Ascending aorta (tissue), 2 donors: ENCODE measurements at places on chromosomes 5 and 9. TPM values are rescaled to one million over a fixed set of nuclear protein-coding genes. Genes with fewer than 3 reads are reported as not detected.

Gene PFN3
- not detected for total RNA-seq

Gene POLR3G
- 1.5 TPM for total RNA-seq

Gene PPP3R2
- not detected for total RNA-seq

DNA sequence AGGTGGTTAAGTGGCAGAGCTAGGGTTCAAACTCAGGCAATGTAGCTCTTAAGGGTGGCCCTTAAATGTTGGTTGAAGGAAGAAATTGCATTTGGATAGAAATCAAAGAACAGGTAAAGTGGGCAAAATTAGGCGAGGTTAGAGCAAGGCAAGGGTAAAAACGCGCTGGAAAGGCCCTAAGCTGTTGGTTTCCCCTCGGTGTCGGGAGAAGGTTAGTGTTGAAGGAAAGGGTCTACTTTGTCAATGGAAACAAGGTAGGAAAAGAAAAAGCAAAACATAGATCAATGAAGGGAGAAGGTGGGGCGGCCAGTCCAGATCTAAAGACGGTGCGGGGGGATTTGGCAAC is 431 bp downstream of the FASTKD3 start:
- no peak for DNase-seq

GRCh38 chr9:71285191-71285656 is 163.8 kb upstream of the TRPM3 start:
- DNase-seq: no peak
